ENCODE measurements at places on chromosomes 5 and 9.

GRCh38 chr5:111453747-111454146 is 58.6 kb downstream of the STARD4 start:
- DNase-seq: no peak

DNA sequence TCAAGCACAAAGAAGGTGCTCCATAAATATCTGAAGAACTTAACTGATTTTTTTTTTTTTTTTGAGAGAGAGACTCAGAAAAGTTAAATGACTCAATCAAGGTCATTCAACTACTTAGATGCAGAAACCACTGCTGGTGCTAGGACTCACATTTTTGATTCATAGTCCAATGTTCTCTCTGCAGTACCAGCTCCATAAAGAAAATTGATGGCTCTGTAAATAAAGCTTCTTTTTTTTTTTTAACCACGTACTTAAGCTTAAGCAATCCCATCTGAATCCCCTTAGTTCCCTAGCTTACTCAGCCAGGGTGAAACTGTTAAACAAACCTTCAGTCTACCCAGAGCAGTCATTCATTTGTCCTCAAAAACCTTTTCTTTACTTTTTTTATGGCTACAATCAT is 657.0 kb upstream of the WWC1 start:
- DNase-seq: no peak

DNA sequence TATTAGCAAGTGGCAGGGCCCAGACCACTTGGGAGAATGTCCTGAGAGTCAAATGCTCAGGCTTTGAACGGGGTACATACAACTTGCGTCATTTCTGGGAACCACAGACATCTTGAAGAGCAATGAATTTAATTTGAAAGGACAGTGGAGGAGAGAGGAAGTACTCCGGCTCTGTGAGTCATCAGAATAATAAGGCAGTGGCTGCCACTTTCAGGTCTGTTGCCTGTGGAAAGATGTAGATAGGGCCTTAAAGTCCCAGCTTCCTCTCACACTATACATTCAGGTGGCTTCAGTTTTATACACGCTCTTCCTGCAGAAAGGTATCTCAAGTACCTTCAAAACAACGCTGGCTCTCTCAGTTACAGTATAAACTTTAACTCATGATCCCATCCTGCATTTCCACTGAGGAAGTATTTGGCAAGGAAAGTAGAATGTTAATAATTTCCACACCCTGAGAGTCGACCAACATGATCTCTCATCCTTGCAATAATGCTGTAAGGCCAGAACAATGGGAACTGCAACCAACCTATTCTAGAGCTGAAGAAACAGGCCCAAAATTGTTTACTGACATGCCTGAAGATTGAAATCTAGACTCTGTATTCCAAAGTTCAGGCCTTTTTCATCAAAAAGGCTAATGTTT is 6.8 kb upstream of the PRUNE2 start:
- DNase-seq: no peak

GRCh38 chr5:144125163-144125726 is 45.2 kb downstream of the YIPF5 start:
- no peak for DNase-seq

GRCh38 chr9:132049900-132050299 is 29.8 kb downstream of the MED27 start:
- no peak for DNase-seq

- DNase-seq: no peak
Measured at GRCh38 chr9:71734950-71735349, 33.4 kb downstream of the CEMIP2 start.
